ENCODE measurements at places on chromosomes 7 and 10.
A peak's percentile ranks its signal among the peaks of the same experiment; 100 is the strongest.

DNA sequence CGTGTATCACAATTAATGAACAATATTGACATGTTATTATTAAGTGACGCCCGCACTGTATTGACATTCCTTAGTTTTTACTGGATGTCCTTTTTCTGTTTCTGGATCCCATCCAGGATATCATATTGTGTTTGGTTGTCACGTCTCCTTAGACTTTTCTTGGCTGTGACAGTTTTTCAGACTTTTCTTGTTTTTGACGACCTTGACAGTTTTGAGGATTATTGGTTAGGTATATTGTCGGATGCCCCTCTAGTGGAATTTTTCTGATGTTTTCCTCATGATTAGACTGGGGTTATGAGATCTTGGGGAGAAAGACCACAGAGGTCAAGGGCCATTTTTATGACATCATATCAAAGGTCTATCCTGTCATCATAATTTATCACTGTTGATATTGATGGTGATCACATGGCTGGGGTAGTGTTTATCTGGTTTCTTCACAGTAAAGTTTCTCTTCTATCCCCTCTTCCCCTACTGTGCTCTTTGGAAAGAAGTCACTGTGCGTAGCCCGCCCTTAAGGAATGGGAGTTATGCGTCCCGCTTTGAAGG lies 11.1 kb downstream of the TAF3 start:
- DNase-seq = no peak

- no peak for DNase-seq
Observed at GRCh38 chr10:85570871-85571270, 795.7 kb downstream of the GRID1 start.

DNA sequence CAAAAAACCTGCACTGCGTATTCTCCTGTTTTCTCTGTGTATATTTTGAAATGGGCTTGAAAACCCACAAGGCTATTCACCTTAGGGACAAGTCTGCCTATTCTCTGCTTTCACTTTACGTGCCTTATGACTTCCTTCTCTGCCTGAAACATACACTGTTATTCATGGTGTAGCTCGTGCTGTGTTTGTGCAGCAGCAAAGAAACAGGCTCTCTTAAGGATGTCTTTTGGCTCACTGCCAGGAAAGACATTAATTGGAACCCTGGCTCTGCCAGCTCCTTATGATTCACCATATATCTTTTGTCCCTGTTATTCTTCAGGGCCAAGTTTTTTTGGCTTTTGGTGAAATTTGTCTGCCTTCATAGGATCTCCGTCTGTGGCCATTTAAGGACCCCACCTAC lies 92.4 kb downstream of the TMEM106B start:
- no peak for DNase-seq

GRCh38 chr7:123533929-123534382 lies 439 bp downstream of the IQUB start:
- no peak for DNase-seq

DNA sequence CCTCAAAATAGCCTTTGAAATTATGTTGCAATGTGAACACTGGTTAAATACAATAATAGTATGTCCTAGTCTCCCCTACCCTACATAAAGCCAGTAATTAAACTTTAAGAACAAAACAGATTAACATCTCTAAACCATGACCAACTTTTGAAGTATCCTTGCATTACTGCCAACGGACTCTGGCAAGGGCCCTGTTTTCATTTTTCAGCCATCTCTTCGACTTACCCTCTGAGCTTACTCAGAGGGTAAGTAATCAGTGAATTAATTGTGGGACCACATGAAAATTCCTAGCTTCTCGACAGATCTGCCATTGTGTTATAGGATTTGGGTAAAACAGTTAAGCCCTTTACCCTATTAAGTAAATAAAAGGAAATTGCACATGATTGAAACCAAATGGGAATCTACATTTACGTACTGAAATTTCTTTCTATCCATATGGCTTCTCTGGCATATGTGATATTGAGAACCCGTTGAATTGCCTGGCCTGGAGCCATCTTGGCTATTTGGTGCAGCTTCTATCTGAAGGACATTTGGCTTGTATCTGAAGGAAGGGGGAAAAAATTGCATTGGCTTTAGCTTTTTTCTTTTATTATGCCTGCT lies 39.6 kb downstream of the DYNC1I1 start:
- DNase-seq = no peak

- no peak for DNase-seq
Observed at GRCh38 chr10:1009071-1009494, 16.6 kb downstream of the IDI2 start.

GRCh38 chr7:40299097-40299496 lies 164.3 kb downstream of the SUGCT start:
- DNase-seq = peak; percentile 93

DNA sequence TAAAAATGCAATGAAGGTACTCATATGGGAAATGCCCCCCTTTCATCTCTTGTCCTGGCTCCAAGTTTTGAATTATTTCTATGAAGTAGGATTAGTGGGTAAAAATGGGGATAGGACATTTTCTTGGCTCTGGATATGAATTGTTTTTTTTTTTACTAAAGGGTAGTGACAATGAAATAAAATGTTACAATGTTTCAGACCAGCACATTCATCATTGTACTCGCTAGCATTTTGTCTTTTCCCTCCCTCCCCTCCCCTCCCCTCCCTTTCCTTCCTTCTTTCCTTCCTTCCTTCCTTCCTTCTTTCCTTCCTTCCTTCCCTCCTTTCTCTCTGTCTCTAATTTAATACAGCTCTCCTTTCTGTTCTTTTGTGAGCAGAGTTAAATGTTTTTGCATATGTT lies 64.4 kb downstream of the CDK1 start:
- no peak for DNase-seq

Data from kidney epithelial cell (primary cell).